ENCODE measurements at places on chromosomes 1 and 21. TPM values are rescaled to one million over a fixed set of nuclear protein-coding genes. Genes with fewer than 3 reads are reported as not detected.

ERG gene
- not detected for total RNA-seq

- ATAC-seq = no peak
Observed at GRCh38 chr1:175118375-175119367, 51.0 kb downstream of the TNN start.

DNA sequence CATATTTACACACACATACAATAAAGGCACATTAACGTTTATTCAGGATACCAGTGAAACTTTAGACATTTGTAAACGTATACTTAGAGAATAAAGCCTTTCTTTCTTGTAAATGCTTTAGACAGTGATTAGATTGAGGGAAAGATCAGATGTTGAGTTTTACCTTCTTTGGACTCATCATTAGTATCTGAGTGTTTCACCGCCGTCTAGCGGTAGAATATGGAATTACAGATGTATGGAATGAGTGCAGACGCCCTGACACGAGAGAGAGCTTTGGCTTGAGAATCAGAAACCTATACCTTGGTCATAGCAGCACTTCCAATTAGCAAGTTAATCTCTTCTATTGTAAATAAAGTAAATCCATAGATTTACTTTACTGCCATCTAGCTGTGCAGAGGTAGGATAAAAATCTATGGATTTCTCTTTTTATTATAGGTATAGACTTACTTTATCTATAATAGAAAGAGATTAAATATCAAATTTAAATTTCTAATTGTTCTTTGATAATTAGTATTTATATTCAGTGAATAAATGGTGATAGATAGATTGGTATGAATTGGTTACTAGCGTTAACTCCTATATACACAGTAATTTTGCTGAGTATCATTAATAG is 12.6 kb downstream of the FLG2 start:
- peak; percentile 70 for ATAC-seq

DNA sequence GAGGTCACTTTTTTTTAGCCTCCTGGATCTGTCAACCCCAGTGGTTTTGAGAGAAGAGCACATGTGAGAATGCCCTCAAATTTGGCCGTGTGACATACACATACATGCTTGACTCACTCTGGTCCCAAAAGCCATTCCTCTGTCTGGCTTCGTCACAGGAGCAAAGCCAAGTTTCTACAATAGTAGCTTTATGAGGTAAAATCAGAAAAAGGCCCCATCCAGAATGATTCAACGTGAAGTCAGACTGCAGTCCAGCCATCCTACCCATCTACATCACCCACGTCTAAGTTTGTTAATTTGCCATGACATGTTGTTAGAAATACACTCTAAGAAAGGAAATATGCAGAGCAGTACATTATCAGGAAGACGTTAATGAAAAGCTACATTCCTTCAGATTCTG is 245.2 kb downstream of the SDCCAG8 start:
- ATAC-seq = no peak
